ENCODE measurements at places on chromosomes 3 and 15. TPM values are rescaled to one million over a fixed set of nuclear protein-coding genes. Genes with fewer than 3 reads are reported as not detected.

DNA sequence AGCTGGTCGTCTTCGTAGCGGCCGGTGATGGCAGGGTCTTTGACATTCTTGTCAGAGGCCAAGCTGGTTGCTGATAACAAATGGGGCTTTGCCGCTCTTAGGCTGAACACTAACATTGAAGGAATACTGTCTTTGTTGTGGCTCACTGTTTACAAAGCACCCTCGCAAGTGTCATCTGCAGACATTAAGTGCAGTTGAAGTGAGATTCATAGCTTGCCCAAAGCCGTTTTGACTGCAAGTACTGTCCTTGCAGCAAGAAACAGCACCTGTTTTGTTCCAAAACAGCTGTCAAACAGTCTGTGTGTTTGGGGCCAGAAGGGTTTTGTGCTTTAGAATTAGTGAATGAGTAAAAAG lies 568 bp downstream of the SENP2 start:
- no peak for DNase-seq

DNA sequence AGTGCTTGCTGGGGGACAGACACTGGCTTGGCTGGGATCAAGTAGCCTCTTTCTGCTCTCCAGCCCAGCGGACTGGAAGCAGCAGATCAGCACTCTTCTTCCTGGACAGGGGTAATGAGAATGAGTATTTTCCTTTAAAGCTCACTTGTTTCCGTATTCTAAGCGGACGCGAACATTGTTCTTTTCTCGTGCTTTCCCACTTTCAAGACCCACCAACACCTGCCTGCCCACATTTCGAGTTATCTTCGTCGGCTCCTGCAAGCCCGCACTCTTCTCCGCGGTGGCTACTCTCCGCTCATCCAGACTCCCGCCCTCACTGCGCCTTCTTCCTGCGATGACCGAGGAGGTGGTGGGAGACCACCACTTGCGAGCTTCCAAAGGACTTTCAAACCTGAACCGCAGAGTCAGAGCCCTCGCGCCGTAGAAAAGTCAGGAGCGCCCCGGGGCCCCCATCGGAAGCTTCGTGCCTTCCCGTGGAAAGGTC lies 1.6 kb upstream of the PPM1L start:
- no peak for DNase-seq

- DNase-seq = peak; percentile 99
Measured at GRCh38 chr3:185537369-185537970, 14.9 kb downstream of the LIPH start.

DNA sequence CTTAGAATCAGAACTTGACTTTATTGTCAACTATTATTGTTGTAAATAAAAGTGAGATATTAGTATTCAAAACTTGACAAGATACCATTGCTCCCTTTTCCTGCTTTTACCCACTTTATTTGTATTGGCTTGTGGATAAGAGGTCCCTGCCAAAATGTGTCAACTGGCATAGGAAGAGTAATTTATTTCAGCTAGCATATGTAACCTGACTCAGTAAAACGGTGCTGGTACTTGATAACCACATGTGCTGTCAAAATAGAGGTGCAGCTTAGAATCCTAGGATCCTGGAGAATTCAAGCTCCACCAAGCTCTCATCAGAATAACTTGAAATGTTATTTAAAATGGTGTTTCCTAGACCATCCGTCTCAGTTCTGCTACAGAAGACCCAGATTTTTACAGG lies 90.2 kb upstream of the TGFBR2 start:
- DNase-seq = no peak

GRCh38 chr3:150285601-150286000 lies 122.5 kb upstream of the TSC22D2 start:
- no peak for DNase-seq

GRCh38 chr3:164236851-164237250 lies 841.4 kb downstream of the SI start:
- no peak for DNase-seq

- DNase-seq = no peak
Measured at GRCh38 chr15:87478687-87479072, 777.9 kb downstream of the NTRK3 start.

GRCh38 chr3:119589102-119589773 lies 8.4 kb upstream of the PLA1A start:
- no peak for DNase-seq

DNA sequence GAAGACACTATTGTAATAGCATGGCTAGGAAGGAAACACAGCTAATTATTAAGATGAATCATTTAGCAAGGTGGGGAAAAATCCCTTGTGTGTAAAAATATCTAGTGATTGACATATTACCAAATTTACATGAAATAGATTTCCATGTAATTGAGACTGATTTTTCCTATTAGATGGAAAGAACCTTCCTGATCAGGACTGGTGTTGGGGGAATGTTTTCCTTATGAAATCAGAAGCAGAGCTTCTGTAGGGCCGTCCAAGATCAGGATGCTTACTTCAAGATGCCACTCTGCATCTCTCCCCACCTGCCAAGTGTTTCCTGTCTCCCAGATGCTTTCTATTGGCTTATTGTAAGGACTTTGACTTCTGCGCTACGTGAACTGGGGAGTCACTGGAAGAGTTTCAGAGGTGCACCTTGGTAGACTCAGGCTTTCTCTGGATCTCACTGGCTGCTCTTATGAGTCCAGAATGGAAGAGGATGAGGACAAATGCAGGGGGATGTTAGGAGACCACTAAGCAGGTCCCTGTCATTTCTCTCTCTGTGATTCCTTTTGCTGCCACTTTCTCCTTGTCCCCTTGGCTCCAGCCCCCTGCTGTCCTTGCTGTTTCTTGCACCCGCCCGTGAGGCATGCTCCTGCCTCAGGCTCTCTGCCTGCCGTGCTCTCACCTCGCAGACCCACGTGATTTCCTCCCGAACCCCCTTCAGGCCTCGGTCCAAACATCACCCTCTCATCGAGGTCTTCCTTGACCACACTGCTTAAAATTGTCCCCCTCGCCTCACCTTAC lies 30.1 kb downstream of the BTD start:
- DNase-seq = peak; percentile 3

GRCh38 chr3:56889131-56889530 lies 87.4 kb upstream of the ARHGEF3 start:
- DNase-seq = no peak

DNA sequence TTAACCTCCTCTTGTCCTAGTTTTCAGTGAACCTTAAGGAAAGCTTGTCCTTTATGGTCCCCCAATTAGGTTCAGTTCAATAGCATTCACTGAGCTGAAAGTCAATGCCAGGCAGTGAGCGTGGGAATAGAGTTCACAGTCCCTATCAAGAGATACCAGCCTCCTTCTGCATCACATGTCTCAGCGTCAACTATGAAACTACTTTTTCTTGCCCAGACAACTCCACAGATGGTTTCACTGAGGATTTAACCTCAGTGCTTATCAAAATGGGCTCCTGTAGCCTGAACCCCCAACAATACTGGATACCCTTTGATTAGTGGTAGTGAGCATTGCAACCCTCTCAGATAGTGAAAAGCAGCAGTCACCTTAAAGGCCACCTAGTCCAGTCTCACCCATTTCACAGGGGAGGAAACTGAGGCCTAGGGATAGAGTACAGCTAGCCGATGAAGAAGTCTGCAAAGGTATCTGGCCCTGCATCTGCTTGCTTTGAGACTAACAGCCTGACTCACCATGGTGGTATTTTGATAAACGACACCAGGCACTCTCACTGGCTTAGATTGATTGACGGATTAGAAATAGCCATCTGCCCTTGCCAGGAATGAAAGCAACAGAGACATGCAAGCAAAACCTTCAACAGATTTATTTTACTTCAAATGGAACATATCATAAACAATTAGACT lies 1.6 kb upstream of the UBA3 start:
- DNase-seq = peak; percentile 81

- no peak for DNase-seq
Measured at GRCh38 chr3:33419948-33420347, 20.3 kb downstream of the UBP1 start.

DNA sequence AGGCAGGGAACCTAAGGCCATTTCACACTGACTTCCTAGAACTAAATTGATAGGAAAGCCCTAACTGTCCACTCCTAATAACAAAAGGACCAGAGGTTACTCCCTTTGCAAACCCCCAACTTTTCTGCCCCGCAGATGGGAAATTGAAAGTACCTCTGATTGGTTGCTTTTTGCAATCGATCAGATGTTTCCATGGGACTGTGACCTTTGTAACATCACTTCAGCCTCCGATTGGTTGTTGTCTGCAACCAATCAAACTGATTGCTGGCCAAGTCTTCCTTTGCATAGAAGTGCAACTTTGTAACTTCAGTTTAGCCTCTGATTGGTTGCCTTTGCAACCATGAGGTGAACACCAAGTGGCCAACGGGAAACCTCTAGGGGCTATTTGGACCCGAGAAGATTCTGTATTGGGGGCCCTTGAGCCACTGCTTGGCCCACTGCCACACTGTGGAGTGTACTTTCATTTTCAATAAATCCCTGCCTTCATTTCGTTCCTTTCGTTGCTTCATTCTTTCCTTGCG lies 11.3 kb upstream of the KNL1 start:
- DNase-seq = no peak

The CCDC33 gene
- not detected for total RNA-seq

The SERPINI1 gene
- total RNA-seq = 3.0 TPM

The IGF1R gene
- 38.4 TPM for total RNA-seq

The CPB1 gene
- not detected for total RNA-seq

The TRH gene
- total RNA-seq = not detected

The FETUB gene
- 0.07 TPM for total RNA-seq

All from foreskin keratinocyte (primary cell).